ENCODE measurements at places on chromosomes 4 and X.

- no peak for DNase-seq
Observed at GRCh38 chr4:105887508-105887907, 7.8 kb upstream of the NPNT start.

DNA sequence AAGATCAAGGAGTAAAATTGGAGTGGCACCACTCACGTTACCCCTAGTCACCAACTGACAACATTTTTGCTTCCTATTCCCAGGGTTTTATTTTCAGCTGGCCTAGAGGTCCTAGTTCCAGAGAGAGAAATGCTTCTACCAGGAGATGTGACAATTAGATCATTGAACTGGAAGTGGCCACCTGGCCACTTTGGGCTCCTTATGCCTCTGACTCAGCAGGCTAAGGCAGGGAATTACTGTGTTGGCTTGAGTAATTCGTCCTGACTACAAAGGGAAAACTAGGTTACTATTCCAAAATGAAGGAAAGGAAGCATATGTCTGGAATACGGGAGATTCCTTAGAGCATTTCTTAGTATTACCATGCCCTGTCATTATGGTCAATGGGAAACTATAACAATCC lies 831.6 kb upstream of the NDST4 start:
- DNase-seq = no peak

- DNase-seq = no peak
Observed at GRCh38 chr4:101969965-101970364, 179.4 kb downstream of the BANK1 start.

- DNase-seq = no peak
Observed at GRCh38 chr4:3321295-3321889, 28.6 kb downstream of the RGS12 start.

DNA sequence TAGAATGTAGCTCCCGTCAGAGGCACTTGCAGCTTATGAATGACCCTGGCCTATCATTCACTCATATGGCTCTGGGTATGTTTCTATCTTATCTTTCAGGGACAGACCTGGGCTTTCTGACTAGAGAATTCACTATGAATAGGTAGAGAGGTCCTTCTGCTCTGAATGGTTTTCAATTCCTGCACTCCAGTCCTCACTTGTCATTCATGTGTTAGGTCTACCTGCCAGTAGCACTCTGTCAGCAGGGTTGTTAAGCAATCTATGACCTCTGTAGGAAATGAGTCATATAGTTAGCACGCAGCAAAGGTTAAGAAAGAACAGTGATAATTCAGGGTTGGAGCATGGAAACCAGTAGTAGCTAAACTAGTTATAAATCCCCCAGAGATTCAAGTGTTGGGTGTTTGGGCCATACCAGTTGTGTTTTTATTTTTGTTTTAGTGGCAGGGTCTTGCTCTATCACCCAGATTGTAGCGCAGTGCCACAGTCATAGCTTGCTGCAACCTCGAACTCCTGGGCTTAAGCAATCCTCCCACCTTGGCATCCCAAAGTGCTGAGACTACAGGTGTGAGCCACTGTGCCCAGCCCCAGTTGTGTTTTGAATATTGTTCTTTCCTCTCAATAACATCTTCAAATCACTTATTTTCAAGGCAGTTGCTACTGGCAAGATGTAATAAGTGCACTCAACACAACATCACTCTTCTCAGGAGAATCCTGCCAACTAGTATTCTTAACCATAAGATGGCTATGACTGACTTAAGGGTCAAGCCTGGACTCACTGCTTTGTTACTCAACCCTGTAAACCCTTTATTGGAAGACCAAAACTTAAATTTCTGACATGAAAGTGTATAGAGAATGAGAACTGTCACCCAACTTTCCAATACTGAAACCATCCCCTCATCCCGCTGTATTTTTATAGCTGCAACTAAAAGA lies 25.1 kb downstream of the ARL13A start:
- DNase-seq = no peak

GRCh38 chr4:149296503-149296902 lies 519.1 kb downstream of the IQCM start:
- DNase-seq = no peak

DNA sequence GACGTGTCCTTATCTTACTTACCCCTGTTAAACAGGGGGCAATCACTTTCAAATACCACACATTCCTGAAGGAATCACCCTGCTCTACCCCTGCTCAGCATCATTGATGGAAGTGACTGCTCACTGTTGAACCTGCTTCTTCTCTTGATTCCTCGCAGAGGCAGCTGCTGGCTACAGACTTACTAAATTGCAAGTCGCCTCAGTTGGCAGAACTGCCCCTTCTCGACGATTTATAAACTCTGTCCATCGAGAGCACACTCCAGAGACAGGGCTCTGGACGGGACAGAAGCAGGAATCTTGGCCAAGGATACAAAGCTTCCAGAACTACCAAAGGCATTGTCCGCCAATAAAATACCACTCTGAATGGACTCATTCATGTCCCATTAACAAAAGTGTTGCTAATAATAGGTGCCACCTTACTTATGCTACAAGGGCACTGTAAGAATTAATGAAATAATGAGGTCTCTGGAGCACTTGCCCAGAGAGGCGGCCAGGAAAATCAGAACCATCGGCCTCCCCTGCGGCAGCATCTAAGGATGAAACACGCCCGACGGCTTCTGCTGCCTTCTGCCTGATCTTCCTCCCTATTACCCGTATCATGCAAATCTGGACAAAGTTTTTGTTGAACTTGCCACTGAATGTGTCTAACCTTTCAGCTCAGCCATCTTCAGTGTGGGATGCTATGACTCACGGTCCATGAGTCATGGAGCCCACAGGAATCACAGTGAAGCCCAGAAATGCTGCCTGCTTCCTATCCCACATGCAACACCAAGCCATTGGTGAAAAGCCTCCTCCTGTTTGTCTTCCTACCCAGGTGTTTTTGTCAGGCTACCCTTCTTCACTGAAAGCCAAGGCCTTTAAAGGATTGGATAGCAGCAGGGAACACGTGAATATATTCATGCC lies 164.9 kb downstream of the MAML3 start:
- no peak for DNase-seq

DNA sequence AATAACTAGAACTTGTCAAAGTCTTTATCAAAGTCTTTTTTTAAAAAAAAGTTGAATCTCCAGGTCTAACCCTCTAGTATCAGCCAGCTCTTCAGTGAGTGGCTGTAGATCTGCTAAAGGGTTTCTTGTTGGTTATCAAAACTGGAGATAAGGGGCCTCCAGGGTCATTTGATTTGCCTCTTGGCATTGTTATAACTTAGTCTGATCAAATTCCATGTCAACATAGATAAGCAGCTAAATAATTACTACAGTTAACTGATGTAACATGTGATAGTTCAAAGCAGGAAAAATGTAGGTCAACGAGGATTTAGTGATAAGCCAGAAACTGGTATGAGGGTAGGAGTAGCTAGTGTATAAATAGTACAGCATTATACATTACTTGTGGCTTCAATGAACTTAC lies 465.1 kb downstream of the PDHA2 start:
- DNase-seq = no peak

- no peak for DNase-seq
Observed at GRCh38 chrX:152968193-152968592, 25.7 kb downstream of the PNMA5 start.

Data from NCI-H1417 treated with DMSO at 0.1 percent for 48 hours (cell line).